ENCODE measurements at places on chromosomes 1 and 21.
A peak's percentile ranks its signal among the peaks of the same experiment; 100 is the strongest.

DNA sequence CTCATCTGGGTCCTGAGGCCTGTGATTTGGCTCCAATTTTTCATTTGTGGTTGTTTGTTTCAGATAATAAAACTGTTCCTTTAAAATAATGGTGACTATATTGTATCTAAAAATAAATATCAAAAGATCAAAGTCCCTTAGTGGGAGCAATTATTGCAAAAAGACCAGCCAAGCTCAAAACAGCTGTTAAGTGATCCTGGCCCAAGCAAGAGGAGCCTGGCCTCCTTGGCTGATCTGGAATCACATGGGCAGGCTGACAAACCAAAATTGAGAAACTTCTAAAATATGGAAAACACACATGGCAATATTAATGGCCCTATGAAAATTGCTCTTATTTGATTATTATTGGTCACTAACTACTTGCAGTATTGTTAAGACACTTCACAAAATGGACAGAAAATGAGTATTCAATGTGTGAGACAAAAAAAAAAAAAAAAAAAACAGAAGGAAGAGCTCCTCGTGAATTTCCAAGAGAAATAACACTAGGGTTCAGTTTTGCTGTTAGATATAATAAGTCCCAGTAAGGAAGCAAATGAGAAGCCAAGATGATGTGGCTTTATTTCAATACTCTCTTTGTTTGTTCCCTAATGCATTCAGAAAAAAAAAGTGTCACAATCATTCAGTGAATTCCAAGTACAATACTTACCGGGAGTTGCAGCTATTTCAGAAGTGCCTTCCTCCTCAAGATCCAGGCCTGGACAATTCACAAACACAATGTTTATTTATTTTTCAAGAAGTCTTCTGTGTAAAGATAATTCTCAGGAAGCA, 105.1 kb downstream of the SEC16B start:
- DNase-seq: no peak

GRCh38 chr1:23069675-23070074, 50.4 kb downstream of the KDM1A start:
- DNase-seq: no peak

DNA sequence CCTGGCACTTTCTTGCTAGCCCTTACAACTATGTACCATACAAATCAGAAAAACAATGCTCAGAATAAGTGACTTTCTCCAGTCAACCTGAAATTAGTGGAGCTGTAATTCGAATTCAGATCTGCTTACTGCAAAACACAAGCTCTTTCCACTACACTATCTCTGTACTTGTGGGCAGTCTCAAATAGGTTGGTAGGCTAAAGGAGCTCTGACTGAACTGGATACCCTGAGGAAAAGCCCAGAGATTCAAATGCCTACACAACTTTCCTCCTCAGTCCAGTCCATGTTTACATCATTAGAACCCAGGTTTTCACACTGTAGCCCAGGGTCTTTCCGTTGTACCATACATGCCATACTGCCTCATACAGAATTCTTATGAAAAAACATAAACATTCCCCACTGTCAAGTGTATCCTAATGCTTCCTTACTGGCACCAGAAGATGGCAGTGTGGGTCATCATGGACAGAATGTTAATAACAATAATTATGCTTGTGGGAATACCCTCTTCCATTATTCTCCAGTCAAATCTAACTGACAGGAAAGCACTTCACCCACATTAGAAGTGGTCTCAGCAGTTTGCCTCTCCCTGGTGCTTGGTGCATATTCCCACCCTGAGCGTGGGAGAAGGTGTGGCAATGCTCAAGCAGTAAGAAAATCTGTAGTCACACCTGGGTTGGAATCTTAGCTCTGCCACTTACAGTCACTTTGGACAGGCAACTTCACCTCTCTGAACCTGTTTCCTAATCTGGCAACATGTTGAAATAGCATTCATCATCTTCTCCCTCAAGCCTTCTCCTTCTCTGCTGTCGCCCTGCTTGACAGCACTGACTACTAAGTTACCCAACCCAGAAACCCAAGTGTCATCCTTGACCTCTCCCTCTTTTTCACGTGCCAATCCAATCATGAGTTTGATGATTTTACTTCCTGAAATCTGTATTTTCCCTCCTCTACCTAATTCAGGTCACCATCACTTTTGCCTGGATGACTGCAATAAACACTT, 14.4 kb upstream of the ZFYVE9 start:
- DNase-seq: peak; percentile 50

DNA sequence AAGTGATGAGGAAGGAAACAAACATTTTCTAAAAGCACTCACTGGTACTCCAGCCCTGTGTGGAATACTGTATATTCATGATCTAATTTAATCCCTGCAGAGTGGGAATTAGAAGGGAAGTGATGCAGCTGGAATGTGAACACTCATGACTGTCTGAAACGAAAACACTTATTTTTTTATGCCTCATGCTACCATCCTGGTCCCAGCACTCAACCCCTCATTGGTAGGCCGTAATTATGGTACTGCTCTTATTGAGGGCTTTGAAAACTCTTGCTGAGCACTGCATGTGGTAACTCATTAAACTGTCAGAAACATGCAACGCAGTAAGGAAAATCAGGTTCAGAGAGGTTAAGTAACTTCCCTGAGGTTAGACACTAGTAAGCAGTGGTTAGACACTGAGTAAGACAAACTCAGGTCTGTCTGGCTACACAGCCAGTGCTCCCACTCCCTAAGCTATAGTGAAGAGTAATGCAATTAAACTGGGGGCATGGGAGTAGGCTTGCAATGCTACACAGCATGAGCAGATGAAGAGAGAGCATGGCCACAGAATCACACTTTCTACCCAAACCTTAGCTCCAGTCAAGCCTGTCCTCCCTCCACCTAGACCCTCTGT, 17.3 kb upstream of the TNFSF4 start:
- no peak for DNase-seq

GRCh38 chr1:90544356-90544755, 172.7 kb downstream of the BARHL2 start:
- DNase-seq: no peak

- DNase-seq: no peak
These were observed 104.5 kb downstream of the AK5 start for GRCh38 chr1:77386276-77386675.

GRCh38 chr21:45593162-45594022, 50.1 kb upstream of the PCBP3 start:
- DNase-seq: peak; percentile 50
